Stimulated activated CD4-positive, alpha-beta T cell treated with anti-CD3 and anti-CD28 coated beads, Interleukin-1b, Interleukin-23, amount 100 ng/mL, for 4 hours (primary cell): ENCODE measurements at places on chromosomes 12 and 14.

GRCh38 chr12:25690996-25691864 lies 138.1 kb upstream of the LMNTD1 start:
- no peak for DNase-seq

GRCh38 chr12:76726626-76727025 lies 37.3 kb upstream of the ZDHHC17 start:
- no peak for DNase-seq

DNA sequence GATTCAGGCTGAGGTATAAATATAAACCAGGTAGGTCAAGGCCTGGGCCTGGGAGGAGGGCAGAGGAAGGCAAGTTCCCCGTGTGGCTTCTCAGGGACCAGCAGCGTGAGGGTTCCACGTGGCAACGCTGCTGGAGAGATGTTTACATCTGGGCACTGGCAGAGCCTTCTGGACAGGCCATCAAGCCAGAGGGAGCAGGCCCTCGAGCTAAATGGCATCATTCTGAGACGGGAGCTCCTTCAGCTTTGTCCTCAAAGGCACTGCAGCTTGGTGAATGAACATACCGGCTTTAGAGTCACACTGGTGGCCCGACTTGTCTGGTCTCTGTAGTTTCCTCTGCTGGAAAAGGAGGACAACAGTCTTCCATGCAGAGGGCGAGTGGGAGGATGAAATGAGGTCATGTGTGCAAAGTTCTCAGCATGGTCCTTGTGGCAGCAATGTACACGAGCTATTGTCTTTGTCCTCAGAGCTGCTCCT lies 231.3 kb downstream of the ZFP36L1 start:
- no peak for DNase-seq

- no peak for DNase-seq
Measured at GRCh38 chr14:95526483-95527386, 8.1 kb upstream of the GLRX5 start.

GRCh38 chr12:110345963-110346362 lies 57.5 kb downstream of the ANAPC7 start:
- DNase-seq, result no peak

GRCh38 chr14:86798330-86798729 lies 1194.7 kb downstream of the GALC start:
- no peak for DNase-seq

DNA sequence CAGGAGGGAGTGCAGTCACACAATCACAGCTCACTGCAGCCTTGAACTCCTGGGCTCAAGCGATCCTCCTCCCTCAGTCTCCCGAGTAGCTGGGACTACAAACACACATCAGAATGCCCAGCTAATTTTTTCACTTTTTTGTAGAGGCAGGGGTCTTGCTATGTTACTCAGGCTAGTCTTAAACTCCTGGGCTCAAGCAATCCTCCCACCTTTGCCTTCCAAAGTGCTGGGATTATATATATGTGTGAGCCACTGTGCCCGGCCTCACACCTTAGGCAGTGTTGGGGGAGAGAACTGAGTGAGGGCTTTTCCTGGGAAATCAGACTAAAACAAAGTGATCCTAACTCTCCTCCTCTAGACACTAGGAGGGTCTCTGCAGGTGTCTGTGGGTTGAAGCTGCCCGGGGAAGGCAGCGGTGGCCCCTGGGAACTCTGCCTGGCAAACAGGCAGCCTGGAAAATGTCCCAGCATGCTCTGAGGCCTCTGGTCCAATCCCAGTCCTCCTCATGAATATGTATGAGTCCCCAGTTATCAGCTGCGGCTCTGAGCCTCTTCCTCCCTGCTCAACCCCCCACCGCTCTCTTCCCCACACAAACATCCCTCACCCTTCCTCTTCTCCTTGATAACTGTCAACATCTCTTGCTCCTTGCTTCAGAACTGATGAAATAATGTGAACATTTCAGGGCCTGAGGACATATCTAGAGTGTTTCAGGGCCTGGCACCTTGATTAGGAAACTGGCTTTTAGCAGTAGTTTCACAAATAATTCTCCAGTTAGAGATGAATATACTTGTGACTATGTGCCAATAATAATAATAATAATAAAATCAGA lies 7.9 kb upstream of the NAA25 start:
- DNase-seq, result no peak

DNA sequence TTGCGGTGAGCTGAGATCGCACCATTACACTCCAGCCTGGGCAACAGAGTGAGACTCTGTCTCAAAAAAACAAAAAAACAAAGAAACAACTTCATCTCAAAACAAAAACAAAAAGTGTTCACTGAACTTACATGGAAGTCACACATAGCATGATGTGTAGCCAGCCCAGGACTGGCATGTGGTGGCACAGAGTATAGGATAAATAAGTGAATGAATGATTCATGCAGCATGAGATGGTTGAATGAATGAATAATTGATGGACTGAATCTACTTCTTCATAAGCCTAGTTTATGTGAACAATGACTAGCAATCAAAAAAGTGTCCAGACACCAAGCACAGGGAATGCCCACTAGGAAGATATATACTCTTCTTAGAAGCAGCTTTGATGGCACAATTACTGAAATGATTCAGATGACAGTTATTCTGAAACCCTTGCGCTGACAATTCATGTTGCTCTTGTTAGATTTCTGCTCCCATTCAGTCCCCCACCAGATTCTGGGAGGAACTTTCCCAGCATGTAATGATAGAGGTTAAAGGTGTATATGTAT lies 31.6 kb upstream of the SERPINA6 start:
- DNase-seq, result no peak
